ENCODE measurements at places on chromosomes 16 and 17. TPM values are rescaled to one million over a fixed set of nuclear protein-coding genes. Genes with fewer than 3 reads are reported as not detected.

DNA sequence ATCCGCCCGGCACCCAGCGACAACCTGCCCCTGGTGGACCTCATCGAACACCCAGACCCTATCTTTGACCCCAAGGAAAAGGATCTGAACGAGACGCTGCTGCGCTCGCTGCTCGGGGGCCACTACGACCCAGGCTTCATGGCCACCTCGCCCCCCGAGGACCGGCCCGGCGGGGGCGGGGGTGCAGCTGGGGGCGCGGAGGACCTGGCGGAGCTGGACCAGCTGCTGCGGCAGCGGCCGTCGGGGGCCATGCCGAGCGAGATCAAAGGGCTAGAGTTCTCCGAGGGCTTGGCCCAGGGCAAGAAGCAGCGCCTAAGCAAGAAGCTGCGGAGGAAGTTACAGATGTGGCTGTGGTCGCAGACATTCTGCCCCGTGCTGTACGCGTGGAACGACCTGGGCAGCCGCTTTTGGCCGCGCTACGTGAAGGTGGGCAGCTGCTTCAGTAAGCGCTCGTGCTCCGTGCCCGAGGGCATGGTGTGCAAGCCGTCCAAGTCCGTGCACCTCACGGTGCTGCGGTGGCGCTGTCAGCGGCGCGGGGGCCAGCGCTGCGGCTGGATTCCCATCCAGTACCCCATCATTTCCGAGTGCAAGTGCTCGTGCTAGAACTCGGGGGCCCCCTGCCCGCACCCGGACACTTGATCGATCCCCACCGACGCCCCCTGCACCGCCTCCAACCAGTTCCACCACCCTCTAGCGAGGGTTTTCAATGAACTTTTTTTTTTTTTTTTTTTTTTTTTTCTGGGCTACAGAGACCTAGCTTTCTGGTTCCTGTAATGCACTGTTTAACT, 1.0 kb downstream of the NOG start:
- no peak for DNase-seq

- peak; percentile 62 for DNase-seq
Measured at GRCh38 chr17:66461343-66461995, 159.1 kb downstream of the PRKCA start.

GRCh38 chr16:68247400-68247799, 2.2 kb downstream of the PLA2G15 start:
- peak; percentile 75 for DNase-seq

The TEKT1 gene
- not detected for polyA plus RNA-seq
